NCI-H1417 (cell line): ENCODE measurements at places on chromosomes 2 and 18.
A peak's percentile ranks its signal among the peaks of the same experiment; 100 is the strongest.

DNA sequence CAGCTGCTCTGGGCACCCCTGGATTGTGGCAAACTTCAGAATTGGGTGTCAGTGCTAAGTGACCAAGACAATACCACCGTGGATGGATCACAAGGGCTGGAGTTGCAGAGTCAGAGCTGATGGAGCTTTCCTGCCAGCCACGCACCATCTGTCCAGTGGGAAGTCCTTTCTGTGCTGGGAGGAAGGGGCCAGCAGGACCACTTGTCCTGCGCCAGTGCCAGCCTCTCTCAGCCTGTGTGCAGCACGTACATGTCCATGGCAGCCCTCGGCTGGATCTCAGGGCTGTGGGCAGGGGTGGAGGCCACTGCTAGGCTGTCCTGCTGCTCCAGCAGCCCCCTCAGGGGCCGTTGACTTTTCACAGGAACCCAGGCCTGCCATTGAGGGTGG is 33.3 kb downstream of the RAB31 start:
- DNase-seq: no peak

GRCh38 chr18:63505566-63506335 is 29.0 kb downstream of the SERPINB5 start:
- peak; percentile 53 for DNase-seq

DNA sequence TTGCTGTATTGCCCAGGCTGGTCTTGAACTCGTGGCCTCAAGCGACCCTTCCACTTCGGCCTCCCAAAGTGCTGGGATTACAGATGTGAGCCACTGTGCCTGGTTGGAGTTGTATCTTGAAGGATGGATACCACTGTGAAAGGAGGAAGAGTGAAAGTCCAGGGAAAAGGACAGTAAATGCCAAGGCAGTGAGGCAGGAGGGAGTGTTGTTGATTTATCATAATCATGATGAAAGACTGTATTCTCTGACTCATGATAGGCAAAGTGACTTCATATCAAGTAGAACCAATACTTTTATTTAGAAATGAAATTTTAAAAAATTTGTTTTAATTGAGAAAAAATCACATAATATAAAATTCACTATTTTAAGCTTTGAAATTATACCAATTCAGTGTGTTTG is 162.3 kb downstream of the ARHGAP28 start:
- DNase-seq: no peak

- DNase-seq: no peak
Measured at GRCh38 chr2:181058378-181059269, 78.2 kb downstream of the UBE2E3 start.
